ENCODE measurements at places on chromosomes 11 and 22.

- no peak for DNase-seq
Observed at GRCh38 chr22:34760276-34761008, 305.5 kb upstream of the ISX start.

- no peak for DNase-seq
Observed at GRCh38 chr11:70119502-70119901, 41.4 kb downstream of the ANO1 start.

- no peak for DNase-seq
Observed at GRCh38 chr11:85886089-85887056, 31.2 kb downstream of the CCDC83 start.

DNA sequence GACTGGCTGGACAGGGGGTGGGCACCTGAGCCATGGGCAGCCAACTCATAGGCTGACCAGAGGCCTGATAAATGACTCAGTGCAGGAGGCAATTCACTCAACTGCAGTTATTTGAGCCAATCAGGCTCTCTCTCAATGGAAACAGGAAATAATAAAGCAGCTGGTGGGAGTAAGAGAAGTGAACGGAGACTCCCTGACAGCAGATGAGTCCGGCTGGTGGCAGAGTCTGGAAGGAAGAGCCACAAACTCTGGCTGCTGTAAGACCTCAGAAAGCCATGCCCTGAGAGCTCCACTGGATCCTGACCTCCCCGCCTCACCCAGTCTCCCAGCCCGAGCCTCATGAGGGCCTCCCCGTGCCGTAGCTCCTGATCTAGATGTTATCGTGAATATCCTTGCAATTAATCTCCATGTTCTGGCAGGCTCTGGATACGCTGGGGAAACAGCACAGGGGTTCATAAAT is 69.8 kb downstream of the TRIM29 start:
- DNase-seq, result no peak

GRCh38 chr22:45496451-45496941 is 6.2 kb upstream of the FBLN1 start:
- DNase-seq, result no peak

- DNase-seq, result no peak
Observed at GRCh38 chr11:120399307-120399706, 63.1 kb downstream of the ARHGEF12 start.

GRCh38 chr11:11218629-11218986 is 134.4 kb downstream of the CSNK2A3 start:
- DNase-seq, result no peak

- DNase-seq, result no peak
Observed at GRCh38 chr11:84648471-84648870, 978.7 kb downstream of the DLG2 start.

- no peak for DNase-seq
Observed at GRCh38 chr11:61954851-61955421, 4.8 kb downstream of the BEST1 start.

DNA sequence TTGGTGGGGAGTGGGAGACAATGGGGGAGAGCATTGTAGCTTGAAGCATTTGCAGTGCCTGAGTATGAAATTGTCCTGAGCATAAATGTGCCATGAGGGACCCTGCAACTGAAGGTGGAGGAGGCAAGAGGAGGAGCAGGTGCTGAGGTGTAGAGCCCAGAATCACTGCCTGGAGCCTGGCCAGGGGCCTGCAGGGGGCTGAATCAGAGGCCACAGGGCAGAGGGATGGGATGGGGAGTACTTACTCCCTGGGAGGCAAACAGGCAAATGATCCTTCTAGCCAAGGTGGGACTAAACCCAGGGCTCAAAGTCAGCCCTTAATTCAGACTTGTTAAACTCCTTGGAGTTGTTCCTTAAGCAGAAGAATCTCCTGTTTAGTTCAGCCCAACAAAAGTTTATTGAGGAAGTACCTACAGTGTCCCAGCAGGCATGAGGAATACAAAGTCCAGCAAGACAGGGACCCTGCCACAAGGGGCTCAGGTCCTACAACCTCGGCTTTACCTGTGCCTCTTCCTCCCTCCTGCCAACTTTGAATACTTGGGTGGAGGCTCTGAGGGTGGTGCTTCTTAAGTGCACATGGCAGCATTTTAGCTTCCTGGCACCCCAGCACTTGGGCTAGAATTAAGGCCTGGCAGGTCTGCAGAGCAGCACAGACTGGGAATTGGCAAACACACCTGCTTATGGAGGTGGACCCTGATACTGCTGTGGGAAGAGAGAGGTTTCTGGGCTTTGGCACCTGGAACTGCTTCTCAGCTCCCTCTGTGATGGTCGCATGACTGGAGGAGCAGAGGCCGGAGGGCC is 20.0 kb downstream of the MICAL2 start:
- DNase-seq, result no peak

GRCh38 chr22:29224859-29225410 is 19.2 kb downstream of the EMID1 start:
- DNase-seq, result peak; percentile 10

DNA sequence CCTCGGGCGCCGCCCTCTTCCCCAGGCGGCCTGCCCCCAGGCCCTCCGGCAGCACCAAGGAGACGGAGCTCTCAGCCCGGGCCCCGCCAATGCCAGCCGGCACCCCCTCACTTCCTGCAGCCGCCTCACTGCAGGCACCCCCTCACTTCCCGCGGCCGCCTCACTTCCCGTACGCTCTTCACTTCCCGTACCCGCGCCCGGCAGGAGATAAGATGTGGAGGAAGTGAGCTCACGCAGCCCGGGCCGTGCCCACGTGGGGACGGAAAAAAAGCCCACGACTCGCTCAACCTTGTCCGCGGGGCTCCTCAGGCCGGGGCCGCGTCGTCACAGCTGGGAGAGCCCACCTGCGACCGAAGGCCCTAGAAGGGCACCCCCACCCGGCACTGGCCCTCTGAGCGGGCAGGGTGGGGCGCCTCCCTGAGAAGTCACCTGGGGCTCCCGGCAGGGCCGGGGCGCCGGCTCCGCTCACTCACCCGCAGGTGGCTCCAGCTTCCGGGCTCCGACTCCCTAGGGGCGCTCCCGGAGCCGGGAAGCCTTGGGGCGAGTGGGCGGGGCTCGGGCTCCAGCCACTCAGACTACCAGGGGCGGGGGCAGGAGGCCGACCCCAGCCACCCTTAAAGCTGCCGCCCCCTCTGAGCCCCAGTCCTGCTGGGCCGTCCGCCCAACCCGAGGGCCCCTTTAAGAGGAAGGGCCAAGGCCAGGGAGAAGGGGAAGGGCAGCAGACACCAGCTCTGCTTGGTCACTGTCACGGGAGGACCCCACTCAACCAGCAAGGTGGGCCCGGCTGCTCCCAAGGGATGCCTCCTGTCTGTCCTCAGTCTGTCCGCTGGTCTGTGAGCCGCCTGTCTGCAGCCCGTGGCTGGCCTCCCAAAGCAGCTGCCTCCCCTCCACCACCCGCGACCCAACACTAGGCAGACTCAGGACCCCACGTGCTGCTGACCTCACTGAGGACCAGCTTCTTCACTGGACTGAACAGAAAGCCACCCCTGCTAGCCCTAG is 31.4 kb downstream of the PISD start:
- DNase-seq, result peak; percentile 90

GRCh38 chr11:128341280-128342248 is 245.8 kb downstream of the ETS1 start:
- no peak for DNase-seq

- DNase-seq, result no peak
Observed at GRCh38 chr22:30941363-30941740, 27.2 kb downstream of the MORC2 start.

GRCh38 chr22:41909310-41910049 is 5.4 kb downstream of the SHISA8 start:
- no peak for DNase-seq

GRCh38 chr11:74678591-74679512 is 52.4 kb downstream of the CHRDL2 start:
- no peak for DNase-seq

DNA sequence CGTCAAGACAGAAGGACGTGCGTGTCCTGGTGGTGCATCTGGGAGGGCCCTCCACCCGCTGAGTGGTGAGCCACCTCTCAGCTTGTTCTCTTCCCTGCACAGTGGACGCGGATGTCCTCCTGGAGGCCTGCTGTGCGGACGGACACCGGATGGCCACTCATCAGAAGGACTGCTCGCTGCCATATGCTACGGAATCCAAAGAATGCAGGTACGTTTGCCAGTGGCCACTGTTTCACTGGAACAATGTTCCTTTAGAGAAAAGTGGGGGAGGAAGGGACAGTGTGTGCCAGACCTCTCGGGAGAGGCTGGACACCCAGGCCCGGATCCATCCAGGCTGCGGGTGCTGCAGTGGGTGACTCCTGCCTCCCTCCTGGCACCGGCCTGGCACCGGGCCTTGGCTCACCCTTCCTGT is 15.9 kb downstream of the FBLN1 start:
- no peak for DNase-seq

GRCh38 chr11:133694701-133695100 is 150.6 kb downstream of the SPATA19 start:
- DNase-seq, result no peak

DNA sequence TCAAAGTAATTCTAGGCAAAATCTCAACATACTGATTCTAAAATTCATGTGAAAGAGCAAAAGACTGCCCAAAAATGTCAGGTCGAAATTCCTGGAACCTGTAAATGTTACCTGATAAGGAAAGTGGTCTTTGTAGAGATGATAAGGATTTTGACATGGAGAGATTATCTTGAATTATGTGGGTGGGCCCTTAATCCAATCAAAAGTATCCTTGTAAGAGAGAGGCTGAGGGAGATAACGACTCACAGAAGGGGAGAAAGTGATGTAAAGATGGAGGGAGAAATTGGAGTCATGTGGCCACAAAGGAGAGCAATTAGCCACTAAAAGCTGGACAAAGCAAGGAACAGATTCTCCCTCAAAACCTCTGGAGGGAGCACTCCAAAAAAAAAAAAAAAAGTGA is 20.5 kb downstream of the RRM1 start:
- no peak for DNase-seq

DNA sequence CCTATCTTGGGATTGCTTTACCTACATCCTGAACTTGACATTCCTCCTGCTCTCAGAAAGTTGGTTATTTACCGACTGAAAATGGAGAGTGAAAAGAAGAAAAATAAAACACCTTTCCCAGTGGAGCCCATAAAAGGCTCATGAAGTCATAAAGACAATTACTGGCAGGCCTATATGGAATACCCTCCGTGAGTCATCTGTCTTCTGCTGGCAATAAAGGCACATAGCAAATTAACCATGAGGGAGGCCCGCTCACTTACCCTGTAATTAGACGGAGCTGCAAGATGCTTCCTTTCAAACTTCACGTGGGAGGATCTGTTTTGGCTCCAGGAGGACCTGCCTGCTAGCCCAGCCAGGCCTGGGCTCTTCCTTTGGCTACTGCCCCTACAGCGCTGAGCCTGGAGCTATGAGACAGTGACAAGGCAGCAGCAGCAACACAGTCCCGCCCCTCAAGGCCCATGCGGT is 540.4 kb downstream of the BUD13 start:
- DNase-seq, result no peak

GRCh38 chr11:68954836-68955606 is 25.8 kb downstream of the MRGPRD start:
- DNase-seq, result no peak

DNA sequence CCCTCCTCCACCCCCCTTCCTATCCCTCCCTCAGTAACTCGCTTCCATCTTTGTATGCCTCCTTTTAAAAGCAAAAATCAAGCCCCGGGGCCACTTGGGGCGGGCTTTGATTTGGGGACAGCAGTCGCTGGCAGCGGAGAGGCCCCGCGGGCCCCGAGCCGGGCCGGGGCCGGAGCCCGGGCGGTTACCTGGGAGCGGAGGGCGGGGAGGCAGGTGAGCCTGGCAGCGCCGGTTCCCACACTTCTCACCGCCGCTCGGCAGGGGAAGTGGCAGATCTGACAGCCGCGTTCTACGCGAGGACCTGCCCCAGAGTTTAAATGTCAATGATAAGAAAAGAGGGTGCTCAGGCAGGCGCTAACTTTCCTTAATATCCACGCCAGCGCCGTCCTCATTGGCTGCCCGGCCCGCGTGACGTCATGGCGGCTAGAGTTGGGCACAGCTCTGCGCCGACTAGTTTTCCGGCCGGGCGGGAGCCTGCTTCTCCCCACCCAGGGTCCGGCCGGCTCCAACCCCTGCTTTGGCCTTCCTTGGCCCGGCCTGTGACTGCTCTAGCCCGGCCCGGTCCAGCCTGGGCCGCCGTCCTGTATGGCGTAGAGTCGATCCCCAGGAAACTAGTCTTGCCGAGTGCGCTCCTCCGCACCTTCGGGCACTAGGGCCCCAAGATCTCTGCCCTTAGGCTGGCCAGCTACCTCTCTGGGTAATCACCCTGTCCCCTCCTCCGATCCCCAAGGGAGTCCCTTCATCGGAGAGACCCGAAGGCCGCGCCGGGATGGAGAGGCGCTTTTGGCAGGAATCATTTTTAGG is 6.7 kb upstream of the PAX6 start:
- DNase-seq, result no peak

DNA sequence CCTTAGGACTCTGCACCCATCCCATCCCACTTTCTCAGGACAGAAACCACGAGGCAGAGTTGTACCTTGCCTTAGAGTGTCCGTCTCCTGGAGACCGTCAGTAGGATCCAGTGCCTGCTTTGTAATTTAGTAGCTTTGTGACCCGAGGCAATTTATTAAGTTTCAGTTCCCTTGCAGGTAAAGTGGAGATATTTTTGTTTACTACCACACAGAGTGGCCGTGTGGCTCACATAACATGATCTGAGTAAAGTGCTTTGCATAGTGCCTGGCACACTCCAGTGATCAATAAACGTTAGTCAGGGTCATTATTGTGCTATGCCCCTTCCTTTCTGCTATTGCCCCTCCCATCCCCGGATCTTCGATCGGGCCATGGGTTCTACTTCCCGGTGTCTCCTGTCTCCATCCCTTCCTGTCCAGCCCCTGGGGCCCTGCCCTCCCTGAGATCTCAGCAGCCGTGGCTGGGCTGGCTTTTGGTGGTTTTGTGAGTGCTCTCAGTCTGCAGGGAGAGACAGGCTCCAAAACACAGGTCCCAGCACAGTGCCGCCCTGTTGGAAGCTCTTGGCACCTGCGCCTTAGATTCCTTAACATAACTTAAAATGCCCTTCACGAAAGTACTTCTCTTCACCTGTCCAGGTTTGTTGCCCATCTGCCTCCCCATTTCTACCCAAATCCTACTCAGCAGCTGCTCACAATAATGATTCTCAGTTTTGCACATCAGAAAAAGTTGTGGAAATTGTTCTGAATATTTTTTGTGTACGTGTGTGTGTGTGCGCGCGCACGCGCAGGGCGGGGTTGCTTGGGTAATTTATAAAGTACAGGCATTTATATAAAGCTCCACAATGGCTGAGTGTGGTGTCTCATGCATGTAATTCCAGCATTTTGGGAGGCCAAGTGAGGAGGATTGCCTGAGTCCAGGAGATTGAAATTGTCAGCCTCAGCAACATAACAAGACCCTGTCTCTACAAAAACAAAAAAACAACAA is 753.7 kb downstream of the NTM start:
- no peak for DNase-seq
